ENCODE measurements at places on chromosomes 6 and 20. TPM values are rescaled to one million over a fixed set of nuclear protein-coding genes. Genes with fewer than 3 reads are reported as not detected.

Gene ERVFRD-1
- 0.10 TPM for total RNA-seq

Gene TMEM200A
- total RNA-seq, result 9.3 TPM

Gene DNAH8
- 0.89 TPM for total RNA-seq

Gene RIN2
- 34.8 TPM for total RNA-seq

Gene PPP1R14C
- 18.3 TPM for total RNA-seq

Gene NRN1
- total RNA-seq, result 19.7 TPM

Gene SUMO4
- total RNA-seq, result 6.5 TPM

Gene GTSF1L
- total RNA-seq, result not detected

Gene KIF25
- not detected for total RNA-seq

Gene VIP
- 0.79 TPM for total RNA-seq

Gene CST3
- total RNA-seq, result 69.7 TPM

Gene SRMS
- 1.1 TPM for total RNA-seq

Gene C4B
- 4.2 TPM for total RNA-seq

Gene MLN
- total RNA-seq, result not detected

Gene BPIFB2
- total RNA-seq, result not detected
